ENCODE measurements at places on chromosomes 13 and 19.

DNA sequence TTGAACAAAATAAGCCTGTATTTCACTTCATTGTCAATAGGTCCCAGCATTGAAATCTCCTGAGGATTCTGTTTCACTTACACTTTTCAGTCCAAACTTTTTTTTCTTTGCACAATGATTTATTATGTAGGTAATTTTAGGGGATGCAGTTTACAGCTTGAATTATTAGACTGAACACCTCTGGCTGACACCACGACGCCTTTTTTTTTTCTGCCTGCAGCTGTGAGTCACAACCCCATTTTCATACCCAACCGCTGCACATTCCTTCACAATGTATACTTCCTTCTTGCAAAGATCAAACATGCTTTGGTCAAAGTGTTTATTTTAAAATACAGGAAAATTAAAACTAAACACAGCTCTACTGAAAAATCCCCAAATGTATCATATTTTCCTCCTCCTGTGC is 11.4 kb downstream of the ZIC2 start:
- no peak for ATAC-seq

DNA sequence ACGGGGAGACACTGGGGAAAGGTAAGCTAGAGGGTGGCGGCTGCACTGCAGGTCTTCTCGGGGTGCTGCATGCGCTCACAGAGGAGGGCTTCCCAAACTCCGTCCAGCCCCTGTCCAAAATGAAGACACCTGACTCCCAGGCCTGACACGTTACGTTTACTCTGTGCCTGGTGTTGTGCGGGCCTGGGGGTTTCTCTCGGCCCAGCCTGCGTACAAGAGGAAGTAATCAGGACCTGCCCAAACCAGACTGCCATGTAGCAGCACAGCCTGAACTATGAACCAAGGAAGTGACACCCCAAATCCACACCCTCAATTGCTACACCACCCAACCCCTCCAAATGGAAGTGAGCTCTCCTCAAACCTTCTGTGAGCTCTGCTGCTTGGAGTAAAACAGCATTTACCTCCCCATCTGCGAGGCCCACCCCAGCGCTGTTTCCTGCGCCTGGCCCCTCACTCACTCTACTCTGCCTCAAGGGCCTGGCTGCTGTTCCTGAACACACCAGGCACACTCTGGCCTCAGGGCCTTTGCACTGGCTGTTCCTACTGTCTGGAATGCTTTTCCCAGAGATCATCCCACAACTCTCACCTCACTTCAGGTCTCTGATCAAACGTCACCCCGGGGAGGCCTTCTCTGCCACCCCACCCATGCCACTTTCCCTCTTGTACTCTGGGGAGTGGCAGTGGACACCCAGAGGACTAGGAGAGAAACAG is 3.0 kb downstream of the HSPBP1 start:
- ATAC-seq = peak; percentile 16

- peak; percentile 28 for ATAC-seq
Observed at GRCh38 chr19:31340042-31341025, 8.9 kb downstream of the TSHZ3 start.

DNA sequence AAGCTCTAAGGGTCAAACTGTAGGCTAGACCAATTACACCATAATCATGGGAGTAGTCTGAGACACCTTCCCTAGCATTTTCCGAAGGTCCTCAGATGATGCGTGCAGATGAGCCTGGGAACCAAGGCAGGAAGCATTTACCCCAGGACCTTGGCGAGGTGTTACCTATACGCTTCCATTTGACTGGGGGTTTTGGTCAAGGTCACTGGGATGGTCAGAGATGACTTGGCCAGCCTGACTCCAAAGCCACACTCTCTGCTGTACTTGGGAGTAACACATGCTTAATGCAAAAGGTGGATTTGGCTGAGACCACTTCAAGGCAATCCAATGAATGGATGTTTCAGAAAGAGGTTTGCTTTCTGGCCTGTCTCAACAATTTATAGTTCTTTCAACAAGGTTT is 98.9 kb upstream of the IRS2 start:
- no peak for ATAC-seq

GRCh38 chr19:679418-680286 is 3.5 kb downstream of the FSTL3 start:
- ATAC-seq = peak; percentile 1
